T-helper 2 cell (primary cell): ENCODE measurements at places on chromosomes 6 and 20.

DNA sequence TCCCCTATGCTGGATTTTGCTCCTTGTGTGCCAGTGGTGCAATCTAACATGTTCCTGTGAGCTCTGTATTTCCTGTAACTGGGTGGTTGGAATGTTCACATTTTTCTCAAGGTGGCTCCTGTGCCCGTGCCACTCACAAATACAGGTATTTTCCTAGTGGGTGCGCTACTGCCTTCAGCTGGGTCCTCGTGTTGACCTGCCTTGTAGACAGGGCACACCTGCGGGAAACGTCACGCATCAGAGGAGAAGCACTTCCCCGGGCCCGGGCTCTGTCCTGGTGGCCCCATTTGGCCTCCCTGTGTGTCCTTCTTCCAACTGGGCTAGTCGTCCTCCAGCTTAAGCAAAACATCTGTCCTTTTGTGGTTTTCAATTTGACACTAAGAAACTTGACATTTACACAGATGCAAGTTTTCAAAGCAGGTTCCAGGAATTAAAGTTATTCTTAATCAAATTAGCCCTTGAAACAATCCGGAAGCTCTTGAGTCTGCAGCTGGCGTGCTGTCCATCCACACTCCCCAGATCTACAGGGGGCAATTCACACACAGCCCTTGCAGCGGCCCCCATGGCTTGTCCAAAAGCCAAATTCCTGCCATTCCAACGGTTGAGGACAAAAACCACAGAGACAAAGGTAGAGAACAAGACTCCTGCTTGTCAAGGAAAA, 275.1 kb downstream of the CDC5L start:
- DNase-seq = no peak

- DNase-seq = no peak
These were observed 34.9 kb downstream of the FOXC1 start for GRCh38 chr6:1644516-1645060.

DNA sequence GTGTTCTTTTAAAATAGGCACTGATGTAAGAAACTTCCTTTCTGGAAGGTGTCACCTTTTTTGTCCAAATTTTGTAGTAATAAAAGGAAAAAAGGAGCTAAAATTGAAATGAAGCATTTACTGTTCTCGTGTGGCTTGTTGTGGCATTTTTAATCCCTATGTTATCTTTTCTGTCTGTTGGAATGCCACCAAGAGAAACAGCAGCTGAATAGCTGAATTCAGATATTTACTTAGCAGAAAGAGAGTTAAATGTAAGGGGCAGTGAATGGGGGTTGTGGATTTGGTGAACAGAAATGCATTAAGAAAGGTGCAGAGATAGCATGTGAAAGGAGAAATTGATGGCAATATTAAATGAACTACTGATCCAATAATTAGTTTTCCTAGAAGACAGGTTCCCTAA, 573.6 kb upstream of the EPHA7 start:
- DNase-seq = no peak

DNA sequence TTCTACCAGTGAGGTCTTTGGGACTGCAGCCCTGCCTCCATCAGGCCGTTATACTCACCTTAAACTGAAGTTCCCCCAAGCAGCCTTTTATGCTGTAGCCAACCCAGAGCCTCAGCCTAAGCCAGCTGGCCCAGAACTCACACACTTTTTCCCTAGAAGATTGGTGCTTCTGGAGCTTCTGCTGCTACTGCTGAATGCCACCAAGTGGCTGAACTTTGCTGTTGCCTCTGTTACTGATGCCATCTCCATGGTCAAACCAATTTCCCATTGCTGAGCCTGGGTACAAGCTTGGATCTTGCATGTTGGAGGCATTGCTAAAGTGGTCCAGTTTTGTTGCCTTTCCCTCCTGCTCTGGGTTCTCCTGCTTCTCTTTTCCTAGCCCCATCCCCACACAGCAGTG, 15.0 kb upstream of the TBX18 start:
- DNase-seq = no peak

GRCh38 chr6:106637717-106638341, 8.5 kb downstream of the QRSL1 start:
- no peak for DNase-seq

DNA sequence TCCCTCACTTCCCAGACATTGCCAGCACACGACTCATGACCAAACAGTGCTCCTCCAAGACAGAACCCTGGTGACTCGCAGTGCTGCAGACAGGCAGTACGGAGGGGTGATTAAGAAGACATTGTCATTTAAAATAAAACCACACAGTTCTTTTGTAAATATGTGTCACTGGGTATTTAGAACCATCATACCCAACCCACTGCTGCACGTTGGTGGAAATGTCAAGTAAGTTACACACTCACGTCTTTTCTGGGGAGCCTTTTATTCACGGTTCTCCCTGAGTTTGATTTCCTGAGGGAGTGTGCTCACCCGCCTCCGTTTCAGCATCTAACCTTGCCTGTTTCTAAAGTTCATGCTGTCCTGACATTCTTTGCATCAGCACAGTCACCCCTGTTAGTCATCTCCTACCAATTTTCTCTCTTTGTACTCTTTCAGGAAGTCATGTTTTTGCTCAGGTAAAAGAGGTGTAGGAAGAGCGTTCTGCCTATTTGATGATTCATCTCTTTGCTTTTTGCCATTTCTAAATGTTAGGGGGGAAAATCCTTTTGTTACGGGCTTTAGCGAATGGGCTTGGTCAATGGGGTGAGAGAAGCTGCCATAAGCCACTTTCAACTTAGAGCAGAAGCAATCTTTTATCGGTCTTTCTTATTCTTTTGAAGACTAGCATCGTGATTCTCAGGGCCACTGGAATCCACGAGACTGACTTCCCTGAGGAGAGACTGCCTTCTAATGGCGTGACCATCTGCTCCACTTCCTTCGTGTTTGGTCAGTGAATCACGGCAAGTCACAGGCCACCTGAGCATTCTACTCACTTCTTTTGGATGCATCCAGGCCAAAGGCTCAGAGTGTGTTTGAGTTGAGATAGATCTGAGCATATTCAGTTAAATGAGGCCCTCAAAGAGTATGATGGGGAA, 512.8 kb upstream of the JARID2 start:
- no peak for DNase-seq

GRCh38 chr6:25263657-25264056, 15.5 kb upstream of the CARMIL1 start:
- DNase-seq = no peak

- DNase-seq = peak; percentile 74
These were observed 199.4 kb upstream of the ZNF184 start for GRCh38 chr6:27672113-27672799.

GRCh38 chr6:16061818-16062217, 67.1 kb upstream of the MYLIP start:
- DNase-seq = no peak

GRCh38 chr6:89398762-89399525, 13.1 kb downstream of the RRAGD start:
- no peak for DNase-seq

GRCh38 chr6:25218346-25218745, 60.8 kb upstream of the CARMIL1 start:
- DNase-seq = no peak

- no peak for DNase-seq
These were observed 173.2 kb downstream of the BTBD3 start for GRCh38 chr20:12090920-12091319.

DNA sequence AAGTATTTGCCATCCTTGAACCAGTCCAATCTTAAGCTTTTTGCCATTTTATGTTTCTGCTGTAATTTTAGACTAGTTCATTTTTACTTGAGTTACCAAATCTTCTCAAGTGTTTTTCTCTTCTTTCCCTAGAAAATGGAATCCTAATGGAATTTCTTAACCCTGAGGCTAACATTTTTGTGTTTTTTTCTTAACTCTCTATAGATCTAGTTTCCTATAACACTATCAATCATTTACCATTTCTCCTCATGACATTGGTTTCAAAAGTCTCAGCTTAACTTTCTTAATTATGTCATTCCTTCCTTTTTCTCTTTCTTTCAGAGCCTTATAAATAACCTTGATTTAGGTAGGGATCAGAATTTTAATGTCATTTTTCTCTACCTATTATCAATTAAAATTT, 54.8 kb downstream of the SENP6 start:
- DNase-seq = no peak

DNA sequence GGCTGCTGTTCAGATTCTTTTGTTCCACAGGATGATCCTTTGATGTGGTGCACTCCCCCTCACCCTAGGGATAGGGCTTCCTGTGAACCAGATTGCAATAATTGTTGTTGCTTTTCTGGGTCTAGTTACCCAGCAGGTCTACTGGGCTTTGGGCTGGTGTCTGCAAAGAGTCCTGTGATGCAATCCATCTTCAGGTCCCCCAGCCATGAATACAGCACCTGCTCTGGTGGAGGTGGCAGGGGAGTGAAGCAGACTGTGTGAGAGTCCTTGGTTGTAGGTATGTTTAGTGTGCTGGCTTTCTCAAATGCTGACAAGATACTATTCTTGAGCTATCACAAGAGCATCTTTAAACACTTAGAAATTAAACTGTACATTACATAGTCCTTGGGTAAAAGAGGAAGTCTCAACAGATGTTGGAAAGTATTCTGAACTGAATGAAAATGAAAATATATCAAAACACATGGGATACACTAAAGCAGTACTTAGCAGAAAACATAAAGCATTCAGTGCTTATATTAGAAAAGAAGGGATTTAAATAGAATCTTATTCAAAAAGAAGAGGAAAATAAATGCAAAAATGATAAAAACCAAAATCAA, 49.1 kb upstream of the CCR6 start:
- DNase-seq = no peak

GRCh38 chr20:1656844-1657243, 735 bp downstream of the SIRPG start:
- peak; percentile 64 for DNase-seq

GRCh38 chr6:57108691-57109090, 18.7 kb downstream of the ZNF451 start:
- no peak for DNase-seq

GRCh38 chr6:137879299-137879698, 12.2 kb downstream of the TNFAIP3 start:
- DNase-seq = no peak

GRCh38 chr6:143205585-143205984, 144.9 kb downstream of the AIG1 start:
- DNase-seq = no peak

- no peak for DNase-seq
These were observed 96.7 kb downstream of the MAP3K7 start for GRCh38 chr6:90490030-90490716.

DNA sequence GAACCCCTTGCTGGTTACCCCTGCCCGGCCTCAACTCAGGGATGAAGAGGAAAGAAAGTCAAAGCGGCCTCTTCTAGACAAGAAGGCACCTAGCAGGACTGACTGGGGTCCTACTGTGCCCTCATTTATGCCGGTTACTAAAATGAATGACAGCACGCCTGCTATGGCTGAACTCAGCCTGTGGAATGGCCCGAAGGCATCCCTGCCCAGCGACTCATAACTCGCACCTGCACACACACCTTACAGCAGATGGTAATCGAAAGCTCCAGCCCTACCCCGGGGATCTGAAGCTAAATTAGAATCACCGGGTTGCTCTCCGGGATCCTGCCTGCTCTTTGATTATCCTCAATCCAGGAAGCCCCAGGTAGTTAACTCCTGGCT, 747 bp upstream of the TXNDC5 start:
- DNase-seq = no peak

- DNase-seq = no peak
These were observed 980 bp upstream of the SALL4 start for GRCh38 chr20:51803148-51803854.

DNA sequence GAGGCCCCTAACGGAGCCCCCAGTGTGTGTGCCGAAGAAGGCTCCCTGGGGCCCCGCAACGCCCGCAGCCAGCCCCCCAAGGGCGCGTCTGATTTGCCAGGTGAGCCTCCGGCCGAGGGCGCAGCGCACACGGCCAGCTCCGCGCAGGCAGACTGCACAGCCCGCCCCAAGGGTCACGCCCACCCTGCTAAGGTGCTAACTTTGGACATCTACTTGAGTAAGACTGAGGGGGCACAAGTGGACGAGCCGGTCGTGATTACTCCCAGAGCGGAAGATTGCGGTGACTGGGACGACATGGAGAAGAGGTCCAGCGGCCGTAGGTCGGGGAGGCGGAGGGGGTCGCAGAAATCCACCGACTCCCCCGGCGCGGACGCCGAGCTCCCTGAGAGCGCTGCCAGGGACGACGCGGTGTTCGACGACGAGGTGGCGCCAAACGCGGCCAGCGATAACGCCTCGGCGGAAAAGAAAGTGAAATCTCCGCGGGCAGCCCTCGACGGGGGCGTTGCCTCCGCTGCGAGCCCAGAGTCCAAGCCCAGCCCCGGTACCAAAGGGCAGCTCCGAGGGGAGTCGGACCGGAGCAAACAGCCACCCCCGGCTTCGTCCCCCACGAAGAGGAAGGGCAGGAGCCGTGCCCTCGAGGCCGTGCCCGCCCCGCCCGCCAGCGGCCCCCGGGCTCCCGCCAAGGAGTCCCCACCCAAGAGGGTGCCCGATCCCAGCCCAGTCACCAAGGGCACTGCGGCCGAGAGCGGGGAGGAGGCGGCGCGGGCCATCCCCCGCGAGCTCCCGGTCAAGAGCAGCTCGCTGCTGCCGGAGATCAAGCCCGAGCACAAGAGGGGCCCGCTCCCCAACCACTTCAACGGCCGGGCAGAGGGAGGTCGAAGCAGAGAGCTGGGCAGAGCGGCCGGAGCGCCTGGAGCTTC, 117.0 kb downstream of the RTN4IP1 start:
- DNase-seq = peak; percentile 66

DNA sequence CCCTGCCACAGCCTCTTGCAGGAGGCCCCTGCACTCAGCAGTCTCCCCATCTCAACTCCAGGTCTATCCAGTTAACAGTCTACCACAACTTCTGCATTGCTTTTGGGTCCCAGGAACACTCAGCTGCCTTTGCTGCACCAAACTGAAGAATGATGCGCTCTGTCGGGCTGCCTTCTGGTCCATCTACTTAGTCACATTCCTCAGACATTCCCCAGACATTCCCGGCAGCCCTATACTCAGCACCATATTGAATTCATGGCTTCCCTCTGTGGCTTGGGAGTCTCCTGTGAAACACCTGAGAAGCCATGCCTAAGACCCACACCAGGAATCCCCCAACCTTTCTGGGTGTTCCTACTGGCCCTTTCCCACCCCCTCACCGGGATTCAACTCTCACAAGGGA, 99.6 kb upstream of the COL21A1 start:
- DNase-seq = no peak

DNA sequence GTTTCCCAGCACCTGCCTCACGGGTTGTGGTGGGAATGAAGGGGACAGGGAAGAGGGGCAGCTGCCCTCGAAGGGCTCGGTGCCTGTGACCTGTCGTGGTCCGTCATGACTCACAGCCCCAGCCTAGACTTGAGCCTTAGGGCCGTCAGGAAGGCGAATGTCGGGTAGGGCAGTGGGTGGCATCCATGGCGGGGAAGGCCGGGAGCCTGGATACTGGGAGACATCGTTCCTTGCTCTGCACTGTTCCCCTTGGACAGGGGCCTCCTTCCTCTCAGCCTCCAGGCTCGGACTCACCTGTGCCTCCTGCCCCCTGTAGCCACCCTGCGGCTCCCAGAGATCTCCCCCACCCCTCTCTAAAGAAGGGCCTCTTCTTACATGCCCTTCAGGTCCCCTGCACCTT, 52.2 kb upstream of the APCDD1L start:
- DNase-seq = no peak

DNA sequence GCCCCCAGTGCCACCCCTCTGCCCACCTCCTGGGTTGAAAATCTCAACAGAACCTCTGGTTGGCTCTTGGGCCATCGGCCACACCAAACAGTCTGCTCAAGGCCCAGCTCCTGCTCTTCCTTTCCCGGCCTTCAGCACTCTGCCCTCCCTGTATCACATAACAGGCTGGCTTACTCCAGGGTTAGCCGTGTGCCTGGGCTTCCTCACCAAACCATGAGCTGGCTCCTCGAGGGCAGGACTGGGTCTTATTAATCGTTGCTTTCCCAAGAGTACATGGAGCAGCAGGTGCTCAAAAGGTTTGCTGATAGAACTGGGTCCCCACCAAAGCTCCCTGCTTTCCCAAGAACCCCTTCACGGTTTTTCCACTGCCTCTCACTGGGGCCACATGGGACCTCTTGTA, 12.7 kb upstream of the FAM83C start:
- DNase-seq = no peak
